ENCODE measurements at places on chromosomes 1 and 21.

- peak; percentile 37 for DNase-seq
Observed at GRCh38 chr1:67685558-67686266, 711 bp downstream of the GADD45A start.

GRCh38 chr1:211017075-211017718 lies 116.8 kb downstream of the KCNH1 start:
- DNase-seq: no peak

GRCh38 chr21:38380481-38381137 lies 117.7 kb downstream of the ERG start:
- no peak for DNase-seq

- no peak for DNase-seq
Observed at GRCh38 chr1:117976381-117976780, 46.8 kb downstream of the WDR3 start.

GRCh38 chr1:234988536-234988935 lies 140.1 kb downstream of the TOMM20 start:
- no peak for DNase-seq

DNA sequence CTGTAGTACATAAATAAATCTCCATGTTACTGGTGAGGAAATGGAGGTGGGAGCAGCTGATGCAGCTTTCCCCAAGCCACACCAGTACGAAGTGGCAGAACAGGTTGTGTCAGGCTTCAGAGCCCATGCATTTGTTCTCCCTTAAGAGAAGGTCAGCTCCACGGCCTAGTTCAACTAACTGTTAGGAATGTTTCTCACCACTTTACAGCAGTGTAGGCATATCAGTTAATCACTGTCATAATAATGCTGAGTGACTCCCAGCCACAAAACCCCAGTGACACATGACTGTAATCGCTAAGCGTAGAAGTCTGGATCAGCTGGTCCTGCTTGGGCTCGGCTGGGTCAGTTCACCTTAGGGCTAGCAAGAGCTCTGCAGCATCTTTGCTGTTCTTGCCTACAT lies 90.4 kb downstream of the VPS26C start:
- DNase-seq: no peak

DNA sequence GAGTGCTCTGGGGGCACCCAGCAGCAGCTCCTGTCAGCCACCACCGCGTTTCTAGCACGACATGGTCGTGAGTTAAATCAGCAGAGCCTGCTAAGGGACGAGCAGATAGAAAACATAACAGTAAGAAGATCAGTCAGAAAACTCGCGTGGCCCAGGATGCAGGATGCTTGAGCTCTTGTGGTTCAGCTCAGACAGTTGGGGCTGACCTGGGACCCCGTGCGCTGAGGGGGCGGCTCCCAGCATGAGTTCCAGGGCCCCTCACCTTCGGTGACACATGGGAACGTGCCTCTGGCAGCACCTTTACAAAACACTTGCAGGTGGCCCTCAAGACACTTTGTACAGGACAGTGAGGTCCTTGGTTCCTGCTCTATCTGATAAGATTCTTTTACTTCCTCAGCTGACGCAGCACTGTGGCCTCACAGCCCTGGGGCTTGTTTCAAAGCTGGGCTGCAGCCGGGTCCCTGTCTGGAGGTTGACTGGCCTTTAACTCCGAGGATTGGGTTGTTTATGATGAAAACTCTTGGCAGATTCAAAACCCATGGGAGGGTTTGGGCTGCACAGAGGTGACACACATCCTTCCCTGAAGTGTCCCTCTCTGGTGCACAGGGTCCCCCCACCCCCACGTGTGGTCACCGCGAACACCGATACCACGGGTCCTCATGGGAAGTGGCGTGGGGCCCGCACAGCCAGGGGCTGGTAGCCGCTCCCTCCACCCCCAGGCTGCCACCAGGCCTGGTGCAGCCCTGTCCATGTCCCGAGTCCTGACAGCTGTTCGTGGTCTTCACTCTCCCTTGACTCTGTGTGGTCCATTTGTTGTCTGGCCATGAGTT lies 65.3 kb upstream of the COL6A1 start:
- DNase-seq: no peak

DNA sequence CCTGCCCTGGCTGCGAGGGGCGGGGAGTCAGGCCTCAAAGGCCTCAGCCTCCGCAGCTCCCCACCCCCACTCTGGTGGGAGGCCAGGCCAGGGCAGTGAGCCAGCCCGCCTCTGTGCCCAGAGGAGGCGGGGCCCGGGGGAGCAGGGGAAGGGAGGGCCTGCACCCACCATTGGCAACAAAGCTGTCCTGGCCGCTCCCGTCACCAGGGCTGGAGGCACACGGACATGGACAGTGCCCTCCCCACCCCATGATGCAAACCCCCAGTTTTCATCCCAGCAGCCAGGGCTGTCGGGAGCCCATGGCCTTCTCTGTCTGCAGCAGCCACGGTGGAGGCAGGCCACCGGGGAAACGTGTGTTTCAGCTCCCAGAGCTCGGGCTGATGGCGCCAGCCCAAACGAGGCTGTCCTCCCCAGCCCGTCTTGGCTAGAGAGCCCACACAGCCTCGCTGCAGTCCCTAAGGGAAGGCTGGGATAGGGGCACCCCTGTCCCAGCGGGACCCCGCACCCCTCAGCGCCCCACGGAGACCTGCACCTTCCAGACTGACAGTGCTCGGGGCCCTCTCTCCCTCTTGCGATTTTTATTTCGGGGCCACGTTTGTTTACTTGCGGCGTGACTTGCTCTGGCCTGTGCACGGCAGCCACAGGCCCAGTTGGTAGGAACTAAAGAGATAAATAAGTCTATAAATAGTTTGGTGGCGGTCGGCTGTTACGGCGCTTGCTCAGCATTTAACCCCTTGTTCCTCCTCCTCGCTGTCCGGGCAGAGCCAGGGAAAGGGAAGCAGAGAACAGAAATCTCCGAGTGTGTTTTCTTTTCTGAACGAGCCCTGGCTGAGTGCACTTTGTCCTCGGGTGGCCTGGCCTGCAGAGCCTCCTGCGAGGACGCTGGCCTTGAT lies 101.8 kb downstream of the PRDM16 start:
- no peak for DNase-seq

DNA sequence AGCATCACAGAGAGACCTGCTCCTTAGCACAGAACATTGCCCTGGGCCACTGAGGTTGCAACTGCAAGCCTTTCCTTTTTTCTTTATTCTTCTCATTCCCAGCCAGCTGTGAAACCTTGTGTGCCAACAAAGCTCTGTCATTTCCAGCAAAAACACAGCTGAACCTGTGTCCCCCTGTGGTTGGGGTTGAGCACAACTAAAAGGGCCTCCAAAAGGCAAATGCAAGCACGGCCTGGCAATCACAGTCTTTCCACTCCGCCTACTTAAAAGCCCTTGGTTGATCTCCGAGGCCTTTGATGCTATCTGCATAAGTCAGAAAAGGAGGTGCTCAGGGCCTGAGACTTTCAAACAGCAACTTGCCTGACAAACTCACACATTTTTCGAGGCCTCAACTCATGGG lies 32.7 kb downstream of the SUSD4 start:
- no peak for DNase-seq

- no peak for DNase-seq
Observed at GRCh38 chr1:37691497-37692077, 729 bp upstream of the CDCA8 start.

DNA sequence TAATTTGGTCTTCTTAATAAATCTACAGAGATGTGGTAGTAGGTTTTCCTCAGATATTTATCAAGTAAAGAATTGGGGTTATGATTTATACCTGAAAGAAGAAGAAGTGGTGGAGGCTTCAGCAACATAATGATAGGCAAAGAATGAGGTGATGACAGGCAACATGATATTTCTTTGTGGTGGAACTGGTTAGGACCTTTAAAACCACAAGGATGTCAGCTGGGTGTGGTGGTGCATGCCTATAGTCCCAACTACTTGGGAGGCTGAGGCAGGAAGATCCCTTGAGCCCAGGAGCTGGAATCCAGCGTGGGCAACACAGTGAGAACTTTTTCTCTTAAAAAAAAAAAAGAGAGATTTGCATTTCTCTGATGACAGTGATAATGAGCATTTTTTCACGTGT lies 34.1 kb upstream of the COL11A1 start:
- no peak for DNase-seq

GRCh38 chr1:161393151-161393550 lies 25.5 kb upstream of the CFAP126 start:
- no peak for DNase-seq

- no peak for DNase-seq
Observed at GRCh38 chr1:109503935-109504334, 5.6 kb downstream of the AMIGO1 start.

DNA sequence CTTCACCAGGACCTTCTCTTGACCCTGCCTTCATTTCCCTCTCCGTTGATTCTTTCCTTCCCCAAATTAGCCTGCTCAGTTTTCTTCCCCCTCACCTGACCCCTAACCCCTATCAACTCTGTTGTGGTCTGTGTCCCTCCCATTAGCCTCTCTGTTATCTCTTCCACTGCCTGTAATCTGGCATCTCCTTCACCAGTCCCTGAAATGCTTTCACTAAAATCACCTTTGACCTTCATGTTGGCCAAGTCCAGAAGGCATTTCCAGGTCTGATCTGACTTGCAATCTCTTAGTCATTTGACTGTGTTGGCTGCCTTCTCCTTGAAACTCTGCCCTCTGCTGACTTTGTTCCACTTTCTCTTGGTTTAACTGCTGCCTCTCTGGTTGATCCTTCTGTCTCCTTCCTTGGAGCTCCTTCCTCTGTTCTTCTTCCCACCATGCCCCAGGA lies 28.2 kb downstream of the ATP8B2 start:
- no peak for DNase-seq

DNA sequence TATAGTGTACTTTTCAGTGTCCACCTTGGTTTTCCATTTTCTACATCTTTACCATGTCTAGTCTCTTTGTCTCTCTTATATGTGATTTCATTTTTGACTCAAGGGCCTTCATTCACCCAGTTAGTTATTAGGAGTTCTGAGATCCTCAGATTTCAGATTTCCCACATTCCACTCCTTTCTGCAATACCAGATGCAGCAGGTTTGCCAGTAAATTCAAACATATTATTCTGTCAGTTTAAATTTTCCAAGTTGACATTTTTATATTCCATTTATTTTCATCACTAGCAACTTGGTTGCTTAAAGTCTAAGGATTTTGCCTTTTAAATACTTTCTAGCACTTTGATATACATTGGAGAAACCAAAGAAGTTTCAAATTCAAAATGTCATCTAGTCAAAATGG lies 42.4 kb downstream of the ABL2 start:
- no peak for DNase-seq

GRCh38 chr1:35642471-35642955 lies 1.2 kb upstream of the PSMB2 start:
- no peak for DNase-seq

DNA sequence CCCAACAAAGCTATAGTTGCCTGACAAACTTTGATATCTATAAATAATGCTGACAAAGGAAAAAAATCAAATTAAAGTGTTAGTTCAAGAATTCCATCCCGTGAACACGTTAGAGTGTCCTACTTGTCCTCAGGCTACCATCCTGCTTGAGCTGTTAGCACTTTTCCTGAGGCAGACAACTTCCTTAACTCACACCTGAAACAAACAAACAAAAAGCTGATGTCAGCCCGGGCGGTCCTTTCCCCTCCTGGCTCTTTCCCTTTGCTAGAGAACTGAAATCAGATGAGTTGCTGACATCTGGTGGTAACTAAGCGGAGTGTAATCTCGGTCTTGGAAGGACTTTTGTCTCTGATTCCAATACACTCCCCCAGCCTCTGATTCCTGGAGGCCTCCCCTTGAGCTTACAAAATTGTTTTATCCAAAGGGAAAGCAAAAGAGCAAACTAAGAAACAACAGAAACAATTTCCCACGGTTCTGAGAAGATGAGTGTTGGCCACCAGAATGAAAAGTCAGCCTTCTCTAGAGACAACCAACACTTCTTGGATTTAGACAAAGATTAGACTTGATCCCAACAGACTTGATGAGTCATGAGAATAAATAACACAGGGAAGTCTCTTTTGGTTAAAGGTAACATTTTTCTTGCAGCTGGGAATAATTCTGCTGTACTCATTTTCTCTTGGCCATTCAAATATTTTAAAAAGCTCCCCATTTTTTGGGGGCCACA lies 135.4 kb downstream of the PROX1 start:
- no peak for DNase-seq

DNA sequence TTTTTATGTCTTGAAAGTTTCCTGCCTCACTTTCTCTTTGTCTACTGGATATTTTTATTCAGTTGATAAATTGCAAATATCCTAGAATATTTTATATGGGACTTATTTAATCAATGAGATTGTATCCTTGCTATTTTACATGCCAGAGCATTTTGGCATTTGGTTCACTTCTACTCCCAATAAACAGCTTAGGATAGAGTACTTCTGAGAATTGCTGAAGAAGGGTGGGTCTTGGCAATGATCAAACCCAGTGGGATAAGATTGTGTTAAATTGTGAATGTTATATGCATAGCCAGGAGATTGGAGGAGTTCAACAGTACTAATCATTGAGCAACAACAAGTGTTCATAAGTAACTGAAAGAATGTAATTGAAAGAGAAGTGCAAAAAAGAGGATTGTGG lies 60.1 kb downstream of the SDCCAG8 start:
- no peak for DNase-seq

DNA sequence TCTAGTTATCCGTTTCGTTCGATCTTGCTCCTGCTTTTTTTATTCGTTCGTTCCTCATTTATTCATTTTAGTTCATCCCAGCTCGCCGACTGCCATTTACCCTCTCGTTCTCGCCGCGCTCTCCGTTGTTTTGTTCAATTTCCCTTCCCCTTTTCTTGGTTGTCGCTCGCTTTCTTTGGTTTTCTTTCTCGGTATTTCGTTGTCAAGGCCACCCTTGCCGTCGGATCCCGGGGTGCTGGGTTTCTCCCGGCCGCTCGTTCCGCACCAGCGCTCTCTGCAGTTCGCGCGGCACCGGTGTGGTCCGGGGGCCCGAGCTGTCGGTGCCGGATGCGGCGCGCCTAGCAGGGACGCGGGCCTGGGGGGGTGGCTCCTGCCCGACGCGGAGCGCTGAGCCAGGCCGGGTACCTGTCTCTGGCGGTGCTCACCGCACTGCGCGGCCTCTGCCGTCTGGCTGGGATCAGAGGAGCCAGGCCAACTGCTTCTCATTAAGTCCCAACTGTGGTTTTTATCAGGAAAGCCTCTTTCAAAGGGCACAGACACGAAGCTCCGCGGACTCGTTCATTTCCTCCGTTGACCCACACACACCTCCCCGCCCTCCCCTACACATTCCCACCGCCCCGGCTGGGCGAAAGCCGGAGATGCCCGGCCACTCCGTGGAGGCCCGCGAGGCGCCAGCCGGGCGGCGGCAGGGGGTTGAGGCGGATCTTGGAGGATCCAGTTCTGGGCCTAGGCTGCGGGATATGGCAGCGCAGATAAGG lies 1.6 kb downstream of the ALX3 start:
- DNase-seq: no peak
